CD4-positive, CD25-positive, alpha-beta regulatory T cell (primary cell): ENCODE measurements at places on chromosomes 6 and 20. TPM values are rescaled to one million over a fixed set of nuclear protein-coding genes. Genes with fewer than 3 reads are reported as not detected.

The HLA-A gene
- total RNA-seq, result 2,388 TPM

The RNF217 gene
- total RNA-seq, result 0.12 TPM

The COX4I2 gene
- not detected for total RNA-seq

The BACH2 gene
- 51.3 TPM for total RNA-seq

The BPIFA1 gene
- total RNA-seq, result not detected

The ADTRP gene
- 40.9 TPM for total RNA-seq

The GNMT gene
- 0.99 TPM for total RNA-seq

The ADGRB3 gene
- total RNA-seq, result not detected

DNA sequence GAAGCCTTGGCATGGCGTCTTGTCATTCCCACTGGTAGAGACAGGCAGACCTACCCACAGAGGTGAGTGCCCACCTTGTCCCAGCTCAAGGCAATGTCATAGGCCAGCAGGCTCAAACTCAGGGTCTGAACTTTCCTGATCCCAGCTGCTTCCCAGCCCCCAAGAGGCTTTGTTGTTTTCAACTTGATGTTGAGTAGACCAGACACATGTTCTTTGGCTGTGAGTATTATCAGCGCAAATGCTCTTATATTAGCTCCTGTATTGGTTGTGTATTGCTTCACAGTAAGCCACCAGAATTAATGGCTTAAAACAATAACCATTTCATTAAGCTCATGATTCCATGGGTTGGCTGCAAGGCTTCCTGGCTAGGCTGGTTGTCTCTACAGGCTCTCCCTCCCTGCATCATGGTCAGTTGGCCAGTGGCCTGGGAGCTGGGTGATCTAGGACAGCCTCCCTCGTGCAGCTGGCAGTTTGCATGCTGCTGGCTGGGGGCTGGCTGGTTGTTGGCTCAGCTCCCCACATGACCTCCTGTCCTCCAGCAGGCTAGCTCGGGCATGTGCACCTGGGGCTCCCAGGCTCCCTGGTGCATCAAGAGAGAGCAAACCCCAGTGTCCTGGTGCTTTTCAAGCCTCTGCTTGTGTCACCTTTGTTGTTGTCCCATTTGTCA lies 21.6 kb downstream of the TOX2 start:
- peaks cover 24% of the 10 kb centered on the region for H3K4me1 ChIP-seq
- no peak overlapping the region for H3K4me3 ChIP-seq
- no peaks in the 10 kb centered on the region for H3K36me3 ChIP-seq

GRCh38 chr20:11216451-11217314 lies 542.9 kb upstream of the JAG1 start:
- H3K4me1 ChIP-seq, result no peaks in the 10 kb centered on the region
- H3K4me3 ChIP-seq, result no peak overlapping the region
- H3K36me3 ChIP-seq, result no peaks in the 10 kb centered on the region
- no peak for DNase-seq
- H3K27me3 ChIP-seq, result no peaks in the 10 kb centered on the region

DNA sequence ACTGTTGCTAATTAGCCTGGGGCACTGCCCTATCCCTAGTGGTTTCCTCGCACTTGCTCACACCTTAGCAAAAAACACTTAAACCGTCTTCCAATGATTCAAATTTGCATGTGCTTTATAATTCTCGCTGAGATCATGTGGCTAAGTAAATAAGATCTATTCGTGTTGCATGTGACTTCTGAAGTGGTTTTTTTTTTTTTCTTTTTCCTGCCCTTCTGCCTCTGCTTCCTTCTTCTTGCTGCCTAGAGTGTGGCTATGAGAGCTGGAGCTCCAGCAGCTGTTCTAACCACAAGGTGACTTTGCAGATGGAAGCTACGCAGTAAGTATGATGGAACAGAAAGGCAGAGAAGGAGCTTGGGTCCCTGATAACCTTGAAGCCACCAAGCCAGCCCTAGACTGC lies 36.5 kb downstream of the SULF2 start:
- H3K27ac ChIP-seq, result no peak overlapping the region
- H3K4me3 ChIP-seq, result no peak overlapping the region
- H3K27me3 ChIP-seq, result no peaks in the 10 kb centered on the region
- H3K36me3 ChIP-seq, result no peaks in the 10 kb centered on the region
- peak; percentile 46 for DNase-seq

DNA sequence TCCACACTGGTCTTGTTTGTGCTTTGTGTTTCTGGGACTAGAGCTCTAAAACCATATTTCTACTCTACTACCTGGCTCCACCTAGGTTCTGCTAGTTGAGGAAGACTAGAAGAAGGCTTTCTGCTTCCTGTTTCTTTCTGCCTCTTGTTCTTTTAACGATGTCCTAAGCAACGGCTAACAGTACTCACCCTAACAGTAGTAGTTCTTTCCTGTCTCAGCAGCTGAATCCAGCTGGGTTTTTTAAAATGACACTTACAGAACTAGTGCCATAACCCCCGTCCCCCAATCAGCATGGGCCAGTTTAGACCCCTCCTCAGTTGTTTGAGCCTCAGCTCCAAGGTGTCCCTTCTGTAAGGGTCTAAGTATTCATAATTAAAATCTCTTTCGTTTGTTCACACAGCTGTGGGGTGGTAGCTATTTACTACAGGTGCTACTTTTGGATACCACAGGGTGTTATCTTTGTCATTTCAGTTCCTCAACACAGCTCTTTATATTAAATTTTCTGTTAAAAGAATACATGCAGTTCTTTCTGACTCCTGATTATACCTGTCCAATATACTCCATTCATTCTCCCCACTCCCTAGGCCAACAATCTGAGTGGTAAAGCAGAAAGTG lies 790.2 kb downstream of the DHX35 start:
- no peaks in the 10 kb centered on the region for H3K36me3 ChIP-seq
- DNase-seq, result no peak
- no peaks in the 10 kb centered on the region for H3K4me1 ChIP-seq
- no peak overlapping the region for H3K4me3 ChIP-seq
- H3K27me3 ChIP-seq, result no peaks in the 10 kb centered on the region

DNA sequence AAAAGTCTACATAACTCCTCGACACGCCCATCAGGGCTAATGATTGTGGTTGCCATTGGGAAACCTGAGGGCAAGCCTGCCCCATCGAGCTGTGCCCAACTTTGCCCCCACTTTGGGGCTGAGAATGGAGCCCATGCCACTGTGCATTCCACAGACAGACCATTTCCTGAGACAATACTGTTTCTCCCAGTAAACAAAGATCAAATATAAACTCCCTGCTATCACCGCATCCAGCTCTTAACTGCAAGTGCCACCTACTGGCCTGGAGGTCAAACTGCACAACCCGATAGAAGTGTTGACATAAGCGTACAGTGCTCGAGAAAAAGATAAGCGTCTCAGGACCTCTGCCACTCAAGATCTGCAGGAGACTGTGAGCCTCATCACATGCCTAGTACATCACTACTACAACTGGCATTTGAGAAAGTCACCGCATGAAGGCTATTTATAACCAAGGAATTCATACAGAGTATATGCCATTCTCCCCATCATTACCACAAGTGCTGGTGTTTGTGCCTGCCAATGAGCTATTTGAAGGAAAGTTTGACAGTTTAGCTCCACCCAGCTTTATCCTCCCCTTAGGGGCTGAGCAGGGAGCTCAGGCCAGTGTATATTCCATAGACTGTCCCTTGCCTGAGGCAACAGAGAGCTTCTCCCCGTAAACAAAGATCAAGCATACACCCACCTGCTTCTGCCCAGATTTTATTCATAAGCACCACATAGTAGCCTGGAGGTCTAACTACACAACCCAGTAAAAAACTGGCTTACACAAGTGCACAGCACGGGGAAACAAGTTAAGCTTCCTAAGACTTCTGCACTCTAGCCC lies 4.5 kb upstream of the DEFB126 start:
- H3K27ac ChIP-seq, result no peak overlapping the region
- no peak for DNase-seq
- H3K4me3 ChIP-seq, result no peak overlapping the region
- H3K36me3 ChIP-seq, result no peaks in the 10 kb centered on the region

- H3K4me1 ChIP-seq, result peaks cover 28% of the 10 kb centered on the region
- H3K4me3 ChIP-seq, result peak overlapping the region; percentile 88
- H3K36me3 ChIP-seq, result no peaks in the 10 kb centered on the region
Measured at GRCh38 chr20:53592992-53593465, 610 bp downstream of the ZNF217 start.
